NCI-H1436 treated with DMSO at 0.1 percent for 48 hours (cell line): ENCODE measurements at places on chromosomes 11 and 22.

- DNase-seq: no peak
Measured at GRCh38 chr22:26711205-26711963, 54.0 kb downstream of the MIAT start.

GRCh38 chr11:79675081-79675480, 234.3 kb upstream of the TENM4 start:
- no peak for DNase-seq

- no peak for DNase-seq
Measured at GRCh38 chr11:102955624-102956023, at the start of gene MMP13. Gene MMP13, minus strand, starts transcription at chr11:102955732. Its CDS starts 27 bp downstream, at chr11:102955705.

DNA sequence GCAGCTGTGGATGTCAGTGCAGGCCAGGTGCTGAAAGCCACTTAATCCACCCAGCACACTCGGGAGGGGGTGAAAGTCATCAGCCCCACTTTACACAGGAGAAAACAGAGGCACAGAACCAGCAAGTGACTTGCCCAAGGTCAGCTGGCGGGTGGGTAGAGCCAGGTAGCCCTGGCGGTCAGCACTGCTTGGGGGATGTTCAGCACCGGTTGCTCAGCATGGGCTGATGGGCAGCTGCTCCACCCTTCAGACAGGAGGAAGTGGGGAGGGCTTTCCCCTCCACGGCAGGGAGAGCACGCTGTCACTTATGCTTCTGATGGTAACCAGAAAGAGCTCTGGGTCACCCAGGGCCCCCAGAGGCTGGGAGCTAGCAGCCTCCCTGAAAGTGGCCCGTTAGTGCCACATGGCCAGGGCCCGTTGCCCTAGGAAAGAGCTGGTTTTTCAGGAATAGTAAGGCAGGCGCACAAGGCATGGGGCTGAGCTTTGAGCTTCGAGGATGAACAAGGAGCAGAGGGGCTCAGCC, 417.9 kb downstream of the CTTN start:
- DNase-seq: no peak

- DNase-seq: no peak
Measured at GRCh38 chr11:63212742-63213141, 30.7 kb downstream of the SLC22A25 start.
